SJSA1 (cell line): ENCODE measurements at places on chromosomes 7 and 10.

- DNase-seq: no peak
Observed at GRCh38 chr10:52786098-52786497, 13.5 kb upstream of the MBL2 start.

- peak; percentile 32 for DNase-seq
Observed at GRCh38 chr10:79491143-79491835, 21.0 kb upstream of the EIF5AL1 start.

DNA sequence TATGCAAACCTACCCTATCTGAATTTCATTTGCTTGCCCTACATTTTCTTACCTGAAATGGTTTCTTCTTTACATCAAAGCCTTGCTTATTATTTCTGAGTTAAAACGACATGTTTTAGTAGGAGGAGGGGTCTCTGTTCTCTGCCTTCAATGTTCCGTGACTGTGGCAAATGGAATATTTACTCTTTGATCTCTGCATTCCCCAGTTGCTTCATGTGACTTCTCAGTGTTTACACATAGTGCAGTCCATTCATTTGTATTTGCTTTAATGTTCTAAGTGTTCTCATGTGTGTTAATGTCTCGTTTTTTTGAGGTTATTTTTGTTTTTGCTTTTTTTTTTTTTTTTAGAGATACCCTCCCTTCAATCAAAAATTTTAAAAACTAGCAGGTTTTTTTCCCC is 75.8 kb downstream of the GNAI1 start:
- DNase-seq: no peak

DNA sequence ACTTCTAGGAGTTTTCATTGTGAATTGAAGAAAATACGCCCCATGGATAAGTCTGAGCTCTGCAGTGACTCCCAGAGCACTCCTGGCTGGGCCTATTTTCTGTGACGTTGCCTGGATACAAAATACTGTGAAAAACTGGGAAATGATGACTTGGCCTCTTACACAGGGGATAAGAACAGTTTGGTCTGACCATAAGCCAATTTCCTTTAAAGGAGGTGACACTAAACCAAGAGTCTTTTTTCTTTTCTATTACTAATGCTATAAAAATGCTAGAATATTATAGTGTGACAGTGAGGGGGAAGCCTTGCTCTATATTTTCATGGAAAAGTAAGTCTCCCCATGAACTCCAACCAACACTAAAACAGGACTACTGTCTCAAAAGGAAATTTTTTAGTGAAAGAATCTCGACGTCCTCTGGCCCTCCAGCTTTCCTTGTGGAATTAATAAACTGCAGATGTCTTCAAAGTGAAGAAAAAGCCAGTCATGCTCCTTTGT is 45.5 kb downstream of the MYOF start:
- DNase-seq: peak; percentile 75
